ENCODE measurements at places on chromosomes 3 and 15. TPM values are rescaled to one million over a fixed set of nuclear protein-coding genes. Genes with fewer than 3 reads are reported as not detected.

GRCh38 chr3:108085810-108086350 is 5.0 kb downstream of the CD47 start:
- no peak for DNase-seq

DNA sequence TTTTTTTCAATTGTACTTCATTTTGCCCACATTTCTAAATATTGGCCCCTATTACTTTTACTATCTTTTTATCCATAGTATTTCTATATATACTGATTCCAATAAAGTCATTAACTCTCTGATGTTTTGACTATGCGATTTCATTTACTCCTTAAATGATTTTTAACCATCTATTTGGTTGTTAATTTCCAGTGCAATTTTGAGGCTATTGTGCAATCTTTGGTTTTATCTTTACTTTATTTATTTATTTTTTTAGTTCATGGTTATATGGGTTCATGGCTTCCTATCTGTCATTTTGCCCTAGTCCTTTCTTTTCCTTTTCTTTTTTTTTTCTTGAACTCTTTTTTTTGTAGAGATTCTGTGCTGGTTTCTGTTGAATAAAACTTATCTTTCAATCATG is 1408.0 kb upstream of the GBE1 start:
- DNase-seq, result no peak

- no peak for DNase-seq
Observed at GRCh38 chr3:12558706-12559105, 1.8 kb downstream of the MKRN2 start.

Gene PRR20G
- not detected for total RNA-seq

Gene WNT7A
- total RNA-seq, result 4.7 TPM

DNA sequence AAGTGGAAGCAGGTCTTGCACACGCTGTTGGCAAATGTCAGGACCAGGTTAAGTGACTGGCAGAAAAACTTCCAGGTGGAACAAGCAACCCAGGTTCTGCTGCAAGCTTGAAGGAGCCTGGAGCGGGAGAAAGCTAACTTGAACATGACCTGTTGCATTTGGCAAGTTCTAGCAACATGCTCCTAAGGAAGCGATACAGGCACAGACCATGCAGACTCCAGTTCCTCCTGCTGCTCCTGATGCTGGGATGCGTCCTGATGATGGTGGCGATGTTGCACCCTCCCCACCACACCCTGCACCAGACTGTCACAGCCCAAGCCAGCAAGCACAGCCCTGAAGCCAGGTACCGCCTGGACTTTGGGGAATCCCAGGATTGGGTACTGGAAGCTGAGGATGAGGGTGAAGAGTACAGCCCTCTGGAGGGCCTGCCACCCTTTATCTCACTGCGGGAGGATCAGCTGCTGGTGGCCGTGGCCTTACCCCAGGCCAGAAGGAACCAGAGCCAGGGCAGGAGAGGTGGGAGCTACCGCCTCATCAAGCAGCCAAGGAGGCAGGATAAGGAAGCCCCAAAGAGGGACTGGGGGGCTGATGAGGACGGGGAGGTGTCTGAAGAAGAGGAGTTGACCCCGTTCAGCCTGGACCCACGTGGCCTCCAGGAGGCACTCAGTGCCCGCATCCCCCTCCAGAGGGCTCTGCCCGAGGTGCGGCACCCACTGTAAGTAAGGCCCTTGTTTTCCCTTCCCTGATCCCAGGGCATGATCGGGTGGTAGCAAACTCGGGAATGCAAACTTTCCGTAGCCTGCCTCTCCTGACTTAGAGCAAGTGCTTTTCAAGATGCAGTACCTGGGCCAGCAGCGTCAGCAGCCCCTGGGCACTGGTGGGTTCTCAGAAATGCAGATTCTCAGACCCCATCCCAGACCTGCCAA is 759 bp downstream of the GALNT15 start:
- DNase-seq, result no peak

Gene GHSR
- total RNA-seq, result not detected

Gene LRRC31
- 2.9 TPM for total RNA-seq

DNA sequence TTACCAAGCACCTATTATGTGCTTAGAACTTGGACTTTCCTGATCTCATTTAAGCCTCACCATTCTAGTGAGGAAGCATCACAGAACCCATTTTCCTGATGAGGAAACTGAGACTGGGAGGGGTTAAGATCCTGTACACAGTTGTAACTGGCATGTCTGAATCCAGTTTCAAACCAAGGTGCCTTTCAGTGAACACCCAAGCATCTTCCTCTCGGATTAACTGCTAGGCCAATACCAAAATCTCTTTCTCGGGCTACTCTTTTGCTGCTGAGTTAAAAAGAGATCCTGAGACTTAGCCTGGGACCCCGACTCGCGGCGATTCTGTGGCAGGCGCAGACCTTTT is 578 bp upstream of the CEMIP start:
- no peak for DNase-seq

Gene C3orf20
- total RNA-seq, result not detected

Gene MAP1A
- 22.5 TPM for total RNA-seq

- DNase-seq, result no peak
Observed at GRCh38 chr3:50154476-50154839, 666 bp upstream of the SEMA3F start.

Gene AAGAB
- total RNA-seq, result 39.6 TPM

GRCh38 chr3:195040094-195040493 is 230.9 kb downstream of the XXYLT1 start:
- no peak for DNase-seq

DNA sequence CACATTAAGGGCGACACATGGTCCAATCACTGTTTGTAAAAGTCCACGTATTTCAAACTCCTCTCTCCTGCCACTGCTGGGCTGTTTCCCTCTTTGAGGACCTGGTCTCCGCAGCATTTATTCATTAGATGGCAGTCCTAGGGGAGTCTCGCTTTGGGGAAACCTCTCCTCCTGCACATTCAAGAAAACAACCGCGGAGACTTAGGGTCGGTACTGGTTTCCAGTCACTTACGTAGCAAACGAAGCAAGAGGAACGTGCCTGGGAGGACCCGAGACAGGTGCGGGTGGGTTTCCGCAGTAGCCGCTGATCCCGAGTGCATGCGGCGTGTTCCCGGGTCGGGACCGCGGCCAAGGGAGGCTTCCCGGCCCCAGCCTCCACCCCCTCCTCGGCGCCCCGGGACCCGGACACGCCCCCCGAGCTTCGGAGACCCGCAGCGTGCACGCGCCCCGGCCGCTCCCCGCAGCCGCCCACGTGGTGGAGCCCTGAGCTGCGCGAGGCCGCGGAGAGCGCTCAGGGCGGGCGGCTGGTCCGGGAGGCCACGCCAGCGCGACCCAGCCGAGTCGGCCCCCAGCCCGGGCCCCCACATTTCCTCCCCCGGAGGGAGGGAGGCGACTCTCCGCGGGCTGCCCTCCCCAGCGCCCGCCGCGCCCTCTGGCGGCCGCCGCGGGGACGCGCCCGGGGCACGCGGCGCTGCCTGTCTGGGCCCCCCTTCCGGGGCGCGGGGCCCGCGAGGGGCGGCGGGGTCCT is 1.1 kb upstream of the IGF1R start:
- DNase-seq, result no peak

Gene CD200R1
- total RNA-seq, result 1.5 TPM

Gene SMCO1
- not detected for total RNA-seq

DNA sequence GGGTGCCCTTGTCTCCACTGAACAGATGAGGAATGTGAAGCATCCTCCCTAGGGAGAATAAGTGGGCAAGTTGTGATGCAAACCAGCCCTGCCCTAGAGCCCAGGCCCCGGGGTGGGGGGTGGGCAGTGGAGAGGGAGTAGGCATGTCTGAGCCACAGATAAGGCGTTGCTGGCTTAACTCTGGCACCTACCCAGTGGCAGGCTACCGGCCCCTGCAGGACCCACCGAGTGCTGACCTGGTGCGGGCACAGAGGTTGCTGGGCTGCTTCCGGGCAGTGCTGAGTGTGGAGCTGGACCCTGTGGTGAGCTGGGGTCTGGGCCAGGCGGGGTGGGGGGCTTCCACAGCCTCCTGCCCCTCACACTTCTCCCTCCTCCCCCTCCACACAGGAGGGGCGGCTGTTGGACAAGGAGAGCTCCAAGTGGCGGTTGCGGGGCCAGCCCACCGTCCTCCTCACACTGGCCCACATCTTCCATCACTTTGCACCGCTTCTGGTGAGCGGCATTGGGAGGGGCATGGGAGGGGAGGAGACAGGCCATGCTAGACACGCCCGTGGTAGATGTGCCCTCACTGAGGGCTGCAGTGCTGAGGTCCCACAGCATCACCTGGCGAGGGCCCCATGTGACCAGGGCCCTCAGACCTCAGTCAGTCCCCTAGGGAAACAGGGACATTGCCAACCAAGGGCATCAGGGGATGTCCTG is 10.1 kb downstream of the RNF123 start:
- DNase-seq, result peak; percentile 40

DNA sequence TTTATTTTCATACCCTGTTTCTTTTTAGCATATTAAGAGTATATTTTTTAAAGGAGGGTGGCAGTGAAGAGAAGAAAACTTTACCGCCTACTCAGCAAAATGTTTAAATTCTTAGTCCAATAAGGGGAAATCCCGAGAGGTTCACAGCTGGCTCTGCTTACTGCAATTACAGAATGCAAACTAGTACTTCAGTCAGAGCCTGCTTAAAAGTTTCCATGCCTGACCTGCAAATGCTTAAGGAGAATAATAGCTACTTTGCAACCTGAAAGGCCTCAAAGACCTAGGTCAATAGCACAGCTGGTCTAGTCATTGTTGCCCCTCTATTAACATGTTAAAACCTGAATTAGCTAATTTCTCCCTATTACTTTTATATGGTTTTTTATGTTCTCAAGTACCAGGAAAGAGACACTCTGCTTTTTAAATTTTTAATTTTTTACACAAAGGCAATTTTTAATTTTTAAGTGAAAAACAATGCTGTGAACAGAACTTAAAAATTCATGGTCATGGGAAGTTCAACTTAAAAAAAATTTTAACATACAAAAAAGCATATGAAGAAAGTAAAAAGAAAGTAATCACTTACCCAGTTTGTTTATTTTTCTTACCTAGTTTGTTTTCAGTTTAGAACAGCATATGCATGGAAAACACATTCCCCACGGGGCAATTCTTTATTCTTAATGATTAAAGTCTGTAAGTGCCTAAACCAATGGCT is 79.2 kb downstream of the P3H2 start:
- DNase-seq, result no peak

DNA sequence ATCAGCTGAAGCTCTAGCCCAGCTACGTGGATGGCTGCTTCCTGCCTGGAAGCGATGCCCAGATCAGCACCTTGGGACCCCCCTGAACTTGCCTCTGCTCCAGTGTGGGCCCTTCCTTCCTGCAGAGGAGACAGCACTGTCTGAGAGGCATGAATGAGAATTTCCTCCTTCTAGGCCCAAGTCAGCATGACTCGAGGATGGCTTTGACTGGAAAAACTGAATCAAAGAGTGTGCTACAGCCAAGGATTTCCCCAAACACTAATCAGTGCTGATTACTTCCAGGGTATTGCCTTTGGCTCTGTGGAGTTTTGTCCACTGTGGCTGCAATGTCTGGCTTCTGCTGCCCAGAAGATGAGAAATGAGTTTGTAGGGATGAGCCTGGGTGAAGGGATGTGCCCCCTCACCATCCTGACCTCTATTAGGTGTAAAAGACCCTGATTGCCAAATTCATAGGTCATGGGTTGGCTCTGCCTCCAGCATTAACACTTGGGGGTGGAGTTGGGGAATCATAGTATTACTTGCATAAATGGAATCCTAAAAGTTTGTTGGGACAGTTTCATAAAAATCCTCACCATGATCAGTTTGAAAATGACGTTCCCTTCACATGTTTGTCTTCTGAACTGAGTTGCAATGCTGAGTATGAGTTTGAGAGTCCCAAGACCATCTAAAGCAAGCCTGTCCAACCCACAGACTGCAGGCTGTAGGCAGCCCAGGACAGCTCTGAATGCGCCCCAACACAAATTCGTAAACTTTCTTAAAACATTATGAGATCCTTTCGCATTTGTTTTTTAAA is 36.7 kb downstream of the FLNB start:
- DNase-seq, result no peak

DNA sequence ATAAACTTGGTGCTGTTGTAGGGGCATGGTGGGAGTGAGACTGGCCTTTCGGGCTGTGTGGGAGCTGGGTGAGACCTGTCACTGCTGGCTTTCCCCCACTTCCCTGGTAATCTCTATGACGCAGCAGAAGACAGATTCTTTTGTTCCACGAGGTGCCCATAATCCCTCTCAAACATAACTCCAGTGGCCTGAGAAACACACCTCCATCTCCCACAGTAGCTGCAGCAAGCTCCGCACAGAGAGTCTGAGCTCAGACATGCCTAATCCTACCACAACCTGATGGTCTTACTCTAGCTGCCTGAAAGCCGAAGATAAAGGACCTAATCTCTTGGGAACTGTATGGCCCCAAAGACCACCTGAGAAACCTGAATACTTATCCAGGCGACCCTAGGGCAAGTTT is 225.6 kb upstream of the CRBN start:
- DNase-seq, result no peak

GRCh38 chr15:27065151-27065550 is 94.2 kb downstream of the GABRG3 start:
- no peak for DNase-seq

Gene SCG5
- 2.6 TPM for total RNA-seq

GRCh38 chr3:184603151-184604030 is 41.8 kb downstream of the EPHB3 start:
- no peak for DNase-seq

Gene TM4SF18
- 7.7 TPM for total RNA-seq

Gene CFAP161
- total RNA-seq, result 0.17 TPM

Gene SLC22A14
- 0.46 TPM for total RNA-seq

DNA sequence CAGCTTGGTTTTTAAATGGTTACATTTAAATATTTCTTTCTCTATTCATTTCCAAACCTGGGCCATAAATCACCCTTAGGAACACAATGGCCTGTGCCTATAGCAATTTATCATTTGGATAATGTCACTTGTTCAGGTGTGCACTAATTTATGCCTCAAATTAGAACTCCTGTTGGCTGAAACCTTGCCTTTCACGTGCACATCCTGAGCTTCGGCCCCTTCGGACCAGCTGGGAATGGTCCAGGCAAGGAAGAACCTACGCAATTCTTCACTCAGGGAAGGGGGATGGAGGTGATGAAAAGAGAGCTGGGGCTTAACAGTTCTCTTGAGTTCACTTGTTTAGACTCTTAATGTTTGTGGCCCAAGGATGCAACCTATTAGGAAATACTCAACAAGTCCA is 324.1 kb upstream of the ICE2 start:
- DNase-seq, result no peak

Gene PCNP
- total RNA-seq, result 139 TPM

DNA sequence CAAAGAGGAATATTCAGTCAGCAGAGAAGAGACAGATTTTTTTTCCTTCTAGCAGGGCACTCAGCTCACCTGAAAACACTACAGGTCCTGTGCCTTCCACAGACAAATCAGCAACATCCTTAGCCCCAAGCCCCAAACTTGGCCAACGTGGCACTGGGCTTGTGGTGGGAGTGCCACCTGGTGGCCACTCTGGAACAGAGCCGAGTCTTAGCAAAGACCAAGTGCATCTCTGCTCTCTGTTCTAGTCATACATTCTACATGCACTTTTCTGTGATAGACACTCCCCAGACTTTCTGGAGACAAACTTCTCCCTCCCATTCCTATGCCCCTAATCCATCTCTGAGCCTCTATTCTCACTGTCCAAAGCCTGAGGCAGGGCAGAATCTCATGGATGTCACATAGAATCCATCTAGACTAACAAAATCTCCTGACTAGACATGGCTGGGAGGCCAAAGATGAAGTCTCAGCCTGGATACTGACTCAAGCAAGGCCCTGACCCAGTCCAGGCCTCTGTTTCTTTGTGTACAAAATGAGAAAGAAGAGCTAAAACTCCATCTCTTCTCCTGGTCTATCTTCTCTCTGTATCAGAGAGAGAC is 5.1 kb upstream of the SEMA7A start:
- peak; percentile 68 for DNase-seq

- no peak for DNase-seq
Observed at GRCh38 chr15:61807281-61807929, 252.8 kb downstream of the VPS13C start.
